ENCODE measurements at places on chromosomes 3 and 15.

DNA sequence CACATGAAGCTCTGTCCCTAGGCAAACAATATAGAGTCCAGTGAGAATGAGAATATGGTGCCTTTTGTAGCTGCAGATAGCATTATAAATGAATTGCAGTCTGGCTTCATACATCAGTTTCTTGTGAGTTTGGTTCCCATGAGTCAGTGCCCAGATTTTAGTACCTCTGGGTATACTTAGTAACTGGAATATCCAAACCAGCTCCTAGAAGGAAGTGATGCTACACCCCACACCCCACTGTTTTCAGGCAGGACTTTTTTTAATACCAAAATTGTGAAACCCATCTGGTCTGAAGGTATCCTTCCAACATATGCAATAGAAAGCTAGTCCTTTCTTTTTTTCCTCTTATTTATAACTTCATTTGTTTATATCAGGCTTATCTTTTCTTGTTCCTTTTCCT lies 42.1 kb upstream of the FOXP1 start:
- DNase-seq = no peak

- DNase-seq = no peak
Observed at GRCh38 chr3:7461202-7461825, 600.4 kb downstream of the GRM7 start.

- no peak for DNase-seq
Observed at GRCh38 chr3:107524326-107524840, 1.6 kb downstream of the BBX start.

GRCh38 chr15:77838595-77838994 lies 205.9 kb upstream of the LINGO1 start:
- no peak for DNase-seq

GRCh38 chr15:88312941-88313579 lies 56.5 kb upstream of the NTRK3 start:
- DNase-seq = no peak

DNA sequence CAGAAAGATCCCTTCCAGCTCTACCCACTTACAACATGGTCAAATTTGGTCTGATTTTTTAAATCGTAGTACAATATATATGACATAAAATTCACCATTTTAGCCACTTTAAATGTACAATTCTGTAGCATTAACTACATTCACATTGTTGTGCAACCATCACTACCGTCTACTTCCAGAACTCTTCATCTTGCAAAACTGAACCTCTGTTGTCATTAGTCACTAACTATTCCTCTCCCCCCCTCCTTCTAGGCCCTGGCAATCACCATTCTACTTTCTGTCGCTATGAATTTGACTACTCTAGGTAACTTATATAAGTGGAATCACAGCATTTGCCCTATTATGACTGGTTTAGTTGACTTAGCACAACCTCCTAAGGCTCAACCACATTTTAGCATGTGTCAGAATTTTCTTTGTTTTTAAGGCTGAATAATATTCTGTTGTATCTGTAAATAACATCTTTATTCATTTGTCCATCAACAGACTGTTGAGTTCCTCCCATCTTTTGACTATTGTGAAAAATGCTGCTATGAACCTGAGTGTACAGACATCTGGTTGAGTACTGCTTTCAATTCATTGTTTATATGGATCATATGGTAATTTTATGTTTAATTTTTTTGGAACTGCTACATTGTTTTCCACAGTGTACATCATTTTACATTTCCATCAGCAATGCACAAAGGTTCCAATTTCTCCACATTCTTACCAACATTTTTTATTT lies 35.5 kb upstream of the CCR2 start:
- no peak for DNase-seq

DNA sequence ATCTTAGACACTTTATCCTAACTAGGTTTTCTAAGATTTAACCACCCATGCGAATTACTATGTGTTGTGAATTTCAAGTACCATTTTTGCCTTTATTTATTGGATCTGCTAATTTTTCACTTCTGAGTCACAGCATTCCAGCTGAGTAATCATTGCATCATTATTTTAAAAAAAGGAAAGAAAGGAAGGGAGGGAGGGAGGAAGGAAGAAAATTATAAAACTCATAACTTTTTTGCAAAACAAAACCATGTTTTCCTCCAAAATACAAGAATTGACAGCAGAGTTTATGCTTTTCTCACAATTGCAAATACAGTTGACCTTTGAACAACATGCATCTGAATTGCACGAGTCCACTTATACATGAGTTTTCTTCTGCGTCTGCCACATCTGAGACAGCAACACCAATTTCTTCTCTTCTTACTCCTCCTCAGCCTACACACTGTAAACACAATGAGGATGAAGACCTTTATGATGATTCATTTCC lies 651.4 kb upstream of the NECTIN3 start:
- DNase-seq = no peak

- DNase-seq = no peak
Observed at GRCh38 chr15:73632670-73633058, 525 bp downstream of the NPTN start.

GRCh38 chr3:14991818-14992612 lies 44.6 kb downstream of the NR2C2 start:
- DNase-seq = no peak

Data from CMK (cell line).